ENCODE measurements at places on chromosomes 7 and 10. TPM values are rescaled to one million over a fixed set of nuclear protein-coding genes. Genes with fewer than 3 reads are reported as not detected.

NKX2-3 gene
- total RNA-seq = 0.08 TPM

ZNF518A gene
- total RNA-seq = 8.6 TPM

VWA2 gene
- total RNA-seq = not detected

VCL gene
- 153 TPM for total RNA-seq

CDK1 gene
- 100 TPM for total RNA-seq

CDHR3 gene
- total RNA-seq = 5.0 TPM

AKR1B15 gene
- total RNA-seq = 21.6 TPM

PPP1R17 gene
- not detected for total RNA-seq

All from A549 treated with Mapracorat at 1 μM for 4 hours (cell line).